NCI-H1930 (cell line): ENCODE measurements at places on chromosomes 7 and 10.

GRCh38 chr10:128095027-128095752, 31.0 kb downstream of the MKI67 start:
- no peak for DNase-seq

DNA sequence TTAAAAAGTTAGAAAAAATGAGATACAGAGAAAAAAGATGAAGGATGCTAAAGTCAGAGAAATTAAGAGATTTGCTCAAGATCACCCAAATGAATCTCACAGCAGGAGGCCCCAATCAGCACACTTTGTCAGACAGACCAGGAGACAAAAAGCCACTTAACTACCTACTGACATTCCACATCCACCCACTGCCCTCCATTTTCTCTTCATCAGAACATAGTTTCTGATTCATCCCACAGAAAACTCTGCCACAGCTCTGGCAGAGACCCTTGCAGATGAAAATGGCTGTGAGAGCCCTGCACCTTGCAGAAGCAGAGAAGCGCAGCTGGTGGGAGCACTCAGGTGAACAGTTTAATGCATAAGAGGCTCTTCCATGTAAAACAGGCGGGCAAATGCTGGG, 26.6 kb downstream of the DGKI start:
- DNase-seq = no peak

- no peak for DNase-seq
Measured at GRCh38 chr7:158569858-158570323, 17.7 kb downstream of the PTPRN2 start.

DNA sequence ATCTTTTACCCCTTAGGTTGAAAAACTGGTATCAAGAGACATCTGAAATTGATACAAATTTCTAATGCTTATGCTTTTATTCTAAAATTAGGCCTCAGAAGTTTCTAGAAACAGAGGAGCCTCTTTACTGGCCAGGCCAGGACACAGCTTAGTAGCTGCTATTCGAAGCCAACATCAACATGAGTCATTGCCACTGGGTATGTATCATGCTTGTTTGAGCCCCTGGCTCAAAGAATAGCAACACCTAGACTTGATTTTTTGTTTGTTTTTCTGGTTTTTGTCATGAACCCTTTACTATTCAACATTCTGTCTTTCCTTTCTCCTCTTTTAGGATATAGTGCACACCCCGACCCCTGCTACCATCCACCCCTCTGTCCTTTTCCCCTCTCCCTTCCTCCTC, 90.9 kb upstream of the STK17A start:
- DNase-seq = no peak

DNA sequence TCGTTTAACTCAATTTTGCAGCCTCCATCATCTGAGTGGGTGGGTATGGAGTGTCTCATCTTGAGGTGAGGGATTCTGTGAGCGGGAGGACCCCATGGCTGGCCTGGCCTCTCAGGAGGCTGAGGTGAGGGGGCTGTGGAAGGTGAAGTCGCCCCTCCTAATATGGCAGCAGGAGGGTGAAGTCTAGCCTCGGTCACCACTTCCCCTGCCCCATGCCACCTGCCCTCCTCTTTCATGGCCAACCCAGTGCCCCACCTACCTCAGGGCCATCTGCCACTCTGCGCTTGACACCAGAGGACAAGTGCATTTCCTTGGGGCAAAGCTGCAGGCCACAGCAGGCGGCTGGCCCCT, 8.7 kb downstream of the RASGEF1A start:
- no peak for DNase-seq

GRCh38 chr7:113483657-113484056, 365.3 kb upstream of the SMIM30 start:
- no peak for DNase-seq

GRCh38 chr7:139232377-139232717, 1.3 kb downstream of the UBN2 start:
- no peak for DNase-seq

DNA sequence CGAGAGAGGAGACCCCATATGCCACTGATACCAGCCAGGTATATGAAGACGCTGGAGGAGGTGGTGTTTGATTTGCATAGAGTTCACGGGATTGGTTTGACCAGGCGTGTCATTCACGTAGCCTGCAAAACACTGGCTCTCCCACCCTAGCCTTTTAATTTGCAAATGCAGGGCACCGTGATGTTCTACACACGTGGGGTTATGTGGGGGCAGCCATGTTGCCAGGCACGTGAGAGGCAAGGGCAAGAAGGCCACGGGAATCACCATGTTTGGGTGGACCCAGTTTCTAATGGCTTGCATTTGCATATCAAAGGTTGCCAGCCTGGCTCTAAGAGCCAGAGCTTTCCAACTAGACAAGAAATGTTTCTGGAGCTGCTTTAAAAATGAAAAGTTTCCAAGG, 117.2 kb upstream of the LYZL1 start:
- DNase-seq = no peak

DNA sequence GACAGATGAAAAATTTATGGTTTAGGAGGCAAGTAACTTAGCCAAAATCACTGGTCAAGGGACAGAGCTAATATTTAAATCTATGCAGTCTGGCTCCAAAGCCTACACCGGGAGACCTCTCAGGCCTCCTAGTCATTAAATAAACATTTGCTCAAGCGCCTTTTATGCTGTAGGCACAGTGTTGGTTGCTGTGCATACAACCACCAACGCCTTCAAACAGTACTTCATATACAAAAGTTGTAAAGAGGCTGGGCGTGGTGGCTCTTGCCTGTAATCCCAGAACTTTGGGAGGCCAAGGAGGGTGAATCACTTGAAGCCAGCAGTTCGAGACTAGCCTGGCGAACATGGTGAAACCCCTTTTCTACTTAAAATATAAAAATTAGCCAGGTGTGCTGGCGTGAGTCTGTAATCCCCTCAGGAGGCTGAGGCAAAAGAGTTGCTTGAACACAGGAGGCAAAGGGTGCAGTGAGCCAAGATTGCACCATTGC, 159.8 kb downstream of the MAGI2 start:
- DNase-seq = peak; percentile 15

- DNase-seq = no peak
Measured at GRCh38 chr7:151923097-151923876, 33.0 kb upstream of the GALNTL5 start.

DNA sequence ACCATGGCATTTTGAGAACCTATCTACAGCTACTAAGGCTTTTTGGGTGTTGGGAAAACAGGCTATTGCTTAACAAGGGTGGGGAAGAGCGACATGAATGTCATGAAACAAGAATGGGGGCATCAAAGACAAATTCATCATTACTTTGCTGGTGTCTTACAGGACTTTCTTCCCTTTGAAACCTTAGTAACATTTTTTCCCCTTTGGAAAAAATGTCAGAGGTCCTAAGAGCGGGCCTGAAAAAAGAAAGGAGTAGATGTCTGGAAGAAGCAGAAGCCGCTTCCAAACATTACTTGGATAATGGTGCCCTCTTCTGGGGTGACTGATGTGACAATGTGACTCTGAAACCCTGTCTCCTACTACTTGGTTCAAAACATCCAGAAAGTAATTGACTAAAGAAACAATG, 3.8 kb upstream of the DDX50 start:
- no peak for DNase-seq

- DNase-seq = no peak
Measured at GRCh38 chr7:49630513-49630912, 142.9 kb upstream of the VWC2 start.

DNA sequence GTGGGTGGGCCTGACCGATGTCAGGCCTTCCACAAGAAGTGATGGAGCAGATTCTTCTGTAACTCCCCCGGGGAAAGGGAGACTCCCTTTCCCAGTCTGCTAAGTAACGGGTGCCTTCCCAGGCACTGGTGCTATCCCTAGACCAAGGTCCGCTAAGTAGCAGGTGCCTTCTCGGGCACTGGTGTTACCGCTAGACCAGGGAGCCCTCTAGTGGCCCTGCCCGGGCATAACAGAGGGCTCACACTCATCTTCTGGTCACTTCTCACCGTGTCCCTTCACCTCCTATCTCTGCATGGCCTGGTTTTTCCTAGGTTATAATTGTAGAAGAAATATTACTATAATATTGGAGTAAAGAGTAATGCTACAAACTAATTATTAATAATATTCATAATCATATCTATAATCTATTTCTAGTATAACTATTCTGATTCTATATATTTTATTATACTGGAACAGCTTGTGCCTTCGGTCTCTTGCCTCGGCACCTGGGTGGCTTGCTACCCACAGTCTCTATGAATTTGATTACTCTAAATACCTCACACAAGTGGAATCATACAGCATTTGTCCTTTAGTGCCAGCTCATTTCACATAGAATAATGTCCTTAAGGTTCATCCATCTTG, 1378.7 kb downstream of the XPNPEP1 start:
- DNase-seq = peak; percentile 20

DNA sequence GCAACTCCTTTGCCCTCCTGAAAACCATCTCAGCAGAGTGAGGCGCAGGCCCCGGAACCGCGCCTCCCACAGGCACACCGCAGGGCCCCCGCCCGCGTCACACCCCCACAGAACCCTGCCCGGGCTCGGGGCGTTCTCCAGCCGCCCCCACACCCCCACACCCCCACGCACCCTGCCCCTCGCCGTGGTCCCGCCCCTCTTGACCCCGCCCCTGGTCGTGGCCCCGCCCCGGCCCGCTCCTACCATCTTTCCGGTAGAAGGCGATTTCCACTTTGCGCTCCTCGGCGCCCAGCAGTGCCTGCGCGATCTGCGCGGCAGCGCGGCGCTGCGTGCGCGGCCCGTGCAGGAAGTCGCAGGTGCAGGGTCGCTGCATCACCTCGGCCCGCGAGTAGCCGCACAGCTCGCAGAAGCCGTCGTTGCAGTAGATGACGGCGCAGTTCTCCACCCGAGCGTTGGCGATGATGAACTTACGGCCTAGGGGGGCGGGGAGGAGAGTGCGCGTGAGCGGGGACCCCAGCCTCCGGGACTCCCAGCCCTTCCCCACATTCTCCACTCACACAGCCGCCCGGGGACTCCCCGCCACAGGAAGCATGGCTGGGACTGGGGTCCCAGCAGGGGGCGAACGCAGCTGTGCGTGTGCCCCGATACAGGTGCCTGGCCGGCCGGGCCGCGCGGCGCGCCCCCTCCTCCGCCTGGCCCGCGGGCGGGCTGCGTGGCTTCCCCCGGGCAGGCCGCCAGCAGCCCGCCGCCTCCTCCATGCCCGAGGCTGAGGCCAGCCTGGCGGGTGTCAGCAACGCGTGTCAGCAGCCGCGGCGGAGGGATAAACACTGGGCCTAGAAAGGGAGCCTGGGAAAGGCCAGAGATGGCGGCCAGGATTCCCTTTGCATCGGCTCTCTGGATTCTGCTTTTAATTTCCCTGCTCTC, 3.4 kb downstream of the KCNH2 start:
- peak; percentile 55 for DNase-seq

DNA sequence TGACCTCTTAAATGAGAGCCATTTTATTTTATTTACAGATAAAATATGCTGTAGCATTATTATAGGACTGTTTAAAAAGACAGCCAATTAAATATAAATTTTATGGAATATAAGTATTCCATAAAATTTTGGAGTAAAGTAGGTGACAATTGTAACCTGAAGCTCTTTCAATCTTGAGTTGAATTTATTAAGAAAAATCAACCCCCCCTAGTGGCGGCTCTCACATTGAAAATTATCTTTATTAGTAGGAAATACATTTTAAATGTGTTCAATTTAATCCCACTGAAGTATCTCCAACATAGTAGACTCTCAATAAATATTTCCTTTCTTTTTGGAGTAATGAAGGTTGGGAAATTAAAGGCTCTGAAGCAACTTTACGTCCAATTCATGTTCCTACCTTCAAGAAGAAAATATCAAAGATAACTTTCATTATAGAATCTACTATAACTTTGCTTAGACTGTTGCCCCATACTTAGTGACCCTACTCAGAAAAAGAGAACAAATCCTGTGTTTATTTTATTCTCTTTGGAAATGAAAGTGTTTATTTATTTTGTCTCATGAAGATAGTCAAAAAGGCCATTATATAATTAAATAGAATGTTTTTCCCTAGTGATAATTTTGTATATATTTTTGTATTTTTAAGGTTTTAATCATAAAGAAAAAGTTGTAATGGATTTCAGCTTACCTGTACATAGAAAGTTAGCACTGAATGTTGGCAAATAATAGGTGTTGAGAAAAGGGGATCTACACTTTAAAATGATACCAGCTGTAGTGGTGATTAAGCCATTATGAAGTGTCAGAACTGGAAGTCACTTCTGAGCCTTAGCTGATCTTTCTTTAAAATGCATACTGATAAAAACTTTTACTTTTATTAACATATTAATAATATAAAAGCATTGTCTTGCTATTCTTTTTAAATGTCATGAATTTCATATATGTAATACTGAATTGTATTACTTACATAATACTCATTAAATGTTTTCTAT, 3.3 kb downstream of the AHR start:
- no peak for DNase-seq

GRCh38 chr7:36283711-36284130, 105.9 kb upstream of the ANLN start:
- no peak for DNase-seq

DNA sequence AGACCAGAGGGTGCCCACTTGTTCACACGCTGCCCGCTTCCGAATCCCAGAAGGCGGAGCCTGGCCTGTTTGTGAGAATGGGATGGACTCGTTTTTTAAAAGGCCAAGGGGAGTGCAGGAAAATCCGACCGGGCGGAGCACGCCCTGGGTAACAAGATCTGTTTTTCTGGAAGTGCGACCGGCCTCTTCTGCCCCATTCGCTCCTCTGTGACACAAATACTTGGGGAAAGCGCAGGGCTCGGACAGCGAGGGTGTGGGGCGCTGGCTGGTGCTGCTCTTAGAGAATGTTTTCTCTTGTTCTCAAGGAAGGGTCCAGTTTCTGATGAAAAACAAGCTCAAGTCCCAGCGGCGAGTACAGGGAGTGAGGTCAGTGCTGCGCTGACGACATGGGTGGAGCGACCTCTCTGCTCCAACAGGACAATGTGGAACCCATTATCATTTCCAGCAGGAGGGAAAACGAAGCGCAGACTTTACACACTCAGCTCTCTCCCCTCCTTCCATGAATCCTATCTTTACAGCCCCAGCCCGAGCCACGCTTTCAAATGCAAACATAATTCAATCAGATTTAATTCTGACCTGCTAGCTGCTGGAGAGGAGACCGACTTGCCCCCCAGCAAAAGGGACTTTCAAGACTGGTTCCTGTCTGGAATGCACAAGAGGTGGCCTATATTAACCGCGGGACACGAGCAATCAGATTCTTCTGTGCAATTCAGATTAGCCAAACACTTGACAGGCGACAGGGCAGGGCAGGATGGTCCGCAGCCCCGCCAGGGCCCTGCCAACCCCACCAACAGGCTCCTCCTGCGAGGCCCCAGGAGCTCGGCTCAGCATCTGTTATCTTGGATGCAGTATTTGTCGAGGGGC, 1.1 kb downstream of the RADIL start:
- no peak for DNase-seq

GRCh38 chr10:98098247-98098646, 36.2 kb upstream of the R3HCC1L start:
- DNase-seq = no peak

- no peak for DNase-seq
Measured at GRCh38 chr10:71480662-71481061, 83.9 kb downstream of the CDH23 start.

- no peak for DNase-seq
Measured at GRCh38 chr10:62810156-62810902, 5.8 kb downstream of the ADO start.

GRCh38 chr10:18659819-18660535, 746 bp downstream of the ARL5B start:
- no peak for DNase-seq

GRCh38 chr10:18293536-18294510, 153.6 kb downstream of the CACNB2 start:
- DNase-seq = no peak

GRCh38 chr10:60565492-60565891, 175.8 kb upstream of the ANK3 start:
- no peak for DNase-seq
